ENCODE measurements at places on chromosomes 12 and 14.

GRCh38 chr14:76644855-76645518, 116.3 kb upstream of the VASH1 start:
- no peak for ATAC-seq

DNA sequence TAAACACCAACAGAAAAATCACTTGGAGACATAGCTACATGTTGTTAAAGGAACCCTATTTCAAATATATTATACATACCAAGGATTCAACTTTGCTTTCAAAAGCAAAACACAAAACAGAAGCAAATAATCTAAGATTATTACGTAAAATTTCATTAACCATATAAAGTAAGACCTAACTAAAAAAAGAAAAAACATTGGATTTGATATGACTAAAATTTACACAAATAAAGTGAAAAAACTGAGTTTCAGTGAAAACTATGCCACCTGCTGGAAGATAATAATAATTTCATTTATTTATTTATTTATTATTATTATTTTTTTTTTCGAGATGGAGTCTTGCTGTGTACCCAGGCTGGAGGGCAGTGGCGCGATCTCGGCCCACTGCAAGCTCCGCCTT, 45.2 kb downstream of the WDHD1 start:
- no peak for ATAC-seq

DNA sequence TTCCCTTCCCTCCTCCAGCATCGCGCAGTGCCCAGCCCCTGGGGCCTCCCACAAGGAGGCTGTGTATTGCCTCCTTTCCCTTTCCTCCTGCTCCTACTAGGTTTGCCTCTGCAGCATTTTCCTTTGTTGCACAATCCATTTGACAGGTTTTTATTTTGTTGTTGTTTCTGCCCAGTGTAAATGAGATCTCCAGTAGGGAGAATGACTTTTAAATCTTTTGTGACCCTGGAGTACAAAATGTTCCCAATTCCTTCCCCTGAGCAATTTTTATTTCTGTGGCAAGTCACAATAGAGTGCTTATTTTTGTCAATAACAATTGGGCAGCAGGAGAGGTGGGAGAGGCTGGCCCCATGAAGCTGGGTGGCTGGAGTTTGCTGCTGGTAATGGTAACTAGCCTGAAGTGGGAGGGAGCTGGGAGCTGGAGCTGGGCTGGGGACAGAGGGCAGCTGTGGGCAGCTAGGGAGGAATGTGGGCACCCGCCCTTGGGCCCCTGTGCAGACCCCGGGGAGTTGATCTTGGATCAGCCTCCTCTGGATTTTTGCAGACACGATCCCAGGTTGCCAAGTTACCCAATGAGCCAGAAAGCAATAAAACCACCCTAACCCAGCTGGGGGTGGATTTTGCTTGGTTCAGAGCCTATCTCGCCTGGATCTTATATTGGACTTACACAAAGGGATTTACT, 160.1 kb downstream of the KTN1 start:
- no peak for ATAC-seq

DNA sequence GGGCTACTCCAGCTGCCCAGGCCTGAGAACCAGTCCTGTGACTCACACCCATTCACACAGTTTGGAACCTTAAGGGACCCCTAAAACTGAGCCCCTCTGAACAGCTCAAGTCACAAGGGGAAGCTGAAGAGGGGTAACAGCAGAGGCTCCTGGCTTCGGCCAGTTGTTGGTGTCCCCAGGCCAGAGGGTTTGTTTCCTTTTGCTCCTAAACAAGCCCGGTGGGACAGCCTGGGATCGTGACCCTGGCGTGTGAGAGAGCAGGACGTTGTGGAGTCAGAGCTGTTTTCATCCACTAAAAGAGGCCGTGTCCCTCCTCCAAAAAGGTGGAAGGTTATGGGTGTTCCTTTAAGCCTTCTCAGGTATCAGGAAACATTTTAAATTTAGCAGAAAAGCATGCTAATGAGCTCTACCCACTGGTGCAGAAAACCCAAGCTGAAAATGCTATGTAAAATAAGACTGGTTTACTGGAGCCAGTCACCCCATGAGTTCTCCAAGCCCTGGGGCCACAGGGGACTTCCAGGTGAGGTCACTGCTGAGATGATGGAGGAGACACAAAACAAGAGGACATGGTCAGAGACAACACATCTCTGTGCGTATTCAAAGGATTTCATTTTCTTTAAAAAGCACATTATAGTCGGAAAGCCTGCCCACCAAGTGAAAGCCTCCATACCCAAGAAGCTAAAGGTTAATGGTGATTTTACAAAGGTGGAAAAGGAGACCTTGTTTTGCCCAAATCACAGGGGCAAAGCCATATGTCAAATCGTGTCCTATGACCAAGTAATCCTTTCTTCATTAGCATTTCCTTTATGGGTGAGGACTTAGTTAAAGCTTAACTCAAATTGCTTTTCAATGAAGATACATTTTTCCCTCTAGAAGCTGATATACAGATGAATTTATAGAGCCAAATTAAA, 14.1 kb downstream of the PRKAB1 start:
- ATAC-seq: peak; percentile 58

GRCh38 chr12:51591016-51591901, at the start of gene SCN8A:
Gene SCN8A (plus strand): TSS chr12:51591233. CDS start chr12:51662818, 71,585 bp downstream.
- ATAC-seq: peak; percentile 58

DNA sequence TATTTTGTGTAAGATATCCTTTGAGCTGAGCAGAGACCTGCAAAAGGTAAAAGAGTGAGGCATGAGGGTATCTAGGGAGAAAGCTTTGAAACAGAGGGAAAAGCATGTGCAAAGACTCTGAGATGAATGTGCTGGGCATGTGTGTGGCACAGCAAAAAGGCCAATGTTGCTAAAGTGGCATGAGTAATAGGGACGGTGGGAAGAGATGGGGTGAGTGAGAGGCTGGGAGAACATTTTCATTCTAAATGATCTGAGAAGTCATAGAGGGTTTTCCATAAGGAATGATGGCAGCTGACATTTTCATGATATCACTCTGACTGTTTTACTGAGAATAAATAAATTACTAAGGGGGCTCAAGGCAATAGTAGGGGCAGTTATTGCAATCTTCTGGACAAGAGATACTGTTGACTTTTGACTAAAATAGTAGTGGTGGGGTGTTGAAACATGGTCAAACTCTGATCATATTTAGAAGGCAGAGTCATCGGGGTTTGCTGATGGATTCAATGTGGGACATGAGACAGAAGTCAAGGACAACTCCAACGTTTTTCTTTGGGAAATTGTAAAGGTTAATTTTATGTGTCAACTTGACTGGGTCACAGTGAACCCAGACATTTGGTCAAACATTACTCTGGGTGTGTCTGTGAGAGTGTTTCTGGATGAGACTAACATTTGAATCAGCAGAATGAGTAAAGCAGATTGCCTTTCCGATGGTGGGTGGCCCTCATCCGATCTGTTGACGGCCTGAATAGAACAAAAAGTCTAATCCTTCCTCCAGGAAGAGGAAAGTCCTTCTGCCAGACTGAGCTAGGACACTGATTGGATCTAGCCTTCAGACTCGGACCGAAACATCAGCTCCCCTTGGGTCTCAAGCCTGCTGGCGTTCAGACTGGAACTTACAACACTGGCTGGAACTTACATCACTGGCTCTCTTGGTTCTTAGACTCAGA, 193.9 kb upstream of the PLXNC1 start:
- no peak for ATAC-seq

DNA sequence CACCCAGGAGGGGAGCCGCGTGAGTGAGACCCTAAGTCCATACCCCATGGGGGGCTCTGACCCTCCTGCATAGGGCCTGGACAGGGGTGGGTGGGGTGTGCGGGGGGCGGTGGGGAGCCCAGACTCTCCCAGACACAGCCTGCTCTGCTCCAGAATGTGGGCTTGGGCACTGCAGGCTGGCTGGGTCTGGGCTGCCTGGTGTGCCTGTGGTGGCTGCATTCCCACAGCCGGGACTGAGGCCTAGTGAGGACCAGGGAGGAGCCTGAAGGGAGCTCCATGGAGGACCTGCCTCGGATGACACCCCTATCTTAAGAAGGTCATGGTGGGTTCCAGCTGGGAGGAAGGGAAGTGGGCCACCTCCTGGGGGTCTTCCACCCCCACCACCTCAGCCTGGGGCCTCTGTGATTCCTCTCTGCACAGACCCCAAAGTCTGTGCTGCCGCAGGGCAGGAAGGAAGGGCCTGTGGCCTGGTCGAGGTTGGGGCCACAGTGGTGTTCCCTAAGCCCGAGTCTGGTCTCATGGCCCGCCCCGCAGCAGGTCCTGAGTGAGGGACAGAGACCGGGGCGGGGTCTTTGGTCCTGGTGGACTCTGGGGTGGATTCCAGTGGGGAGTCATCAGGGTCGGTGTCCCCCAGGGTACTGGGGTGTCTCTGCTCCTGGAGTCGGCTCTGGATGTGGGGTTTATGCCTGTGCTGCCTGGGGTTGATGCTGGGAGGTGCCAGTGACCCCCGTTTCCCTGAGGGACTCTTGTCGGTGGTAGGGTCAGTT, 392.3 kb downstream of the TMEM121 start:
- ATAC-seq: no peak

DNA sequence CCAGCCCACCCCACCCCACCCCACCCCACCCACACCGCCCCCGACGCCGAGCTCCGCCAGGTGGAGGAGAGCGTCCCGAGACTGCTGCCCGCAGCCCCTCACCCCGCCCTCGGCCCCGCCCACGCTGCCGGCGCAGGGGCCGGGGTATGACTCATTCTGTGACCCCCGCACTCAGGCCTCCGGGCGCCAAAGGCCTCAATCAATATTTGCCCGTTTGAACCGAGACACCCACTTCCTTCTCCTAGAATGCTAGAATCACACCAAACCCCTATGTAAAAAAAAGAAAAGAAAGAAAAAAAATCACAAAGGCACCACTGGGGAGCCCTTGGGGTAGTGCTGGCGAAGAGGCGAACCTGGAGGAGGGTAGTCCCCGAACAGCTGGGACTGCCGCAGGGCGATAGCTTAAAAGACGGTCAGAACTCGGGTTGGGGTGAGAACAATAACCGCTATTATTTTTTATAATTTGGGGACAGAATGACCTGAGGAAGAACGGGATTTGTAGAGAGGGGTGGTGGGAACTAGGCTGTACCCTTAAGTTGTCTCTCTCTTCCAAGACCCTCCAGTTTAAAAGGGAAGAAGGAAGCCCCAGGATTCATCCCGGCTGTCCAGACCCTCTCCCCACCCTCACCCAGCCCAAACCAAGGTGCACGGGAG, 894 bp downstream of the KRT8 start:
- ATAC-seq: peak; percentile 36

GRCh38 chr12:103780992-103781391, 60.0 kb downstream of the NT5DC3 start:
- no peak for ATAC-seq

- ATAC-seq: no peak
These were observed 135.3 kb upstream of the LGR5 start for GRCh38 chr12:71304306-71304705.

GRCh38 chr12:132083941-132084620, 60.0 kb downstream of the DDX51 start:
- ATAC-seq: peak; percentile 85

DNA sequence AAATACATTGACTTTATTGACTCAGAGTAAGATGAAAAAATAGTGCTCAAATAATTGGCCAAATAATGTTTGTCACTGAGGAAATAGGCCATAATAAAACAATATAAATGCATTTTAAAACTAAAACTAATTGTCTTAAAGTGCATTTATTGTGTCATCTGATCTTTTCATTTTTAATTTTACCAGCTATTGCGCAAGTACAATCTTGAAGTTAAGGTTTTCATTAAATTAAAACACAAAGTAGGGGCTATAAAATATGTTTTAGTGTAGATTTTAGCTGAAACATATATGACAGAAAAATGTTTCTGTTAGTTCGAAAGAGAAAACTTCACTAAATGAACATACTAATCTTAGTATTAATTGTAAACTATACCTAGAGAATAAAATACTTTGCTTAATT, 832.8 kb downstream of the FSCB start:
- no peak for ATAC-seq

DNA sequence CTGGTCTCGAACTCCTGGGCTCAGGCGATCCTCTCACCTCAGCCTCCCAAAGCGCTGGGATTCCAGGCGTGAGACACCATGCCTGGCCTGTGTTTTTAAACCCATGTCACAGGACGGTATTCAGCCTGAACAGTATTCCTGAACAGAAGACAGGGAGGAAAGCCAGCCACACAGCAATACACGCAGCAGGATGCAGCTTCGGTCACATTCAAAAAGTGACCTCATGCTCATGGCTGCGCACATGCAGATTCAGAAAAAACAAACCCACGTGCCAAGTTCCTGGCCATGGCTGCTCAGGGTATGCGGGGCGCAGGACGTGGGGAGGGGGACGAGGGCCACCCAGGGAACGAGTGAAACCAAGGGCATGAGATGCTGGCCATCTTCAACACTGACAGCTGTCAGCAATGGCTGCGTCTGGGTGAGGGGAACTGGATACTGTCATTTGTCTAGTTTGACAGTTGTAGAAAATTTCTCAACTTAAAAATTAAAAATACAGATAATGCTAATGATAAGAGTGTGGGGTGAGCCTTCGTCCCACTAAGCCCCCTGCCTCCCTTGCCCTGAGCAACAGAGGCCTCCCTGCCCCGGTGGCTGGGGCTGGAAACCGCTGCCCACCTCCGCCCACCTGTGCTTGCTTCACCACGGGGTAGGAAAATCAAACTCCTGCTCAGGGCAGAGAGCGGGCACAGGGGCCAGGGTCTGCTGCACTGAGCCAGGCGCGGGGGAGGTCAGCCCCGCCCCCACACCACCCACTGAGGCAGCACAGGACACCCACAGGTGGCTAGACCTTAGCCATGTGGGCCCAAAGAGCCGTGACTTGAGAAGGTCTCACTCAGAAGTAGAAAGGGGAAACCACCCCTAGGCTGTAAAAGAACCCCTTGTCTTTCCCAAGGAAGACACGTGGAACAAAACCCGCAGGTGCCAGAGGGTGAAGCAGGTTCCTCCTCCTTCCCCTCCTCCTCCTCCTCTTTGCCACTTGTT, 84.2 kb downstream of the SCARB1 start:
- ATAC-seq: no peak

- no peak for ATAC-seq
These were observed 64.5 kb downstream of the TMTC3 start for GRCh38 chr12:88206601-88207000.

DNA sequence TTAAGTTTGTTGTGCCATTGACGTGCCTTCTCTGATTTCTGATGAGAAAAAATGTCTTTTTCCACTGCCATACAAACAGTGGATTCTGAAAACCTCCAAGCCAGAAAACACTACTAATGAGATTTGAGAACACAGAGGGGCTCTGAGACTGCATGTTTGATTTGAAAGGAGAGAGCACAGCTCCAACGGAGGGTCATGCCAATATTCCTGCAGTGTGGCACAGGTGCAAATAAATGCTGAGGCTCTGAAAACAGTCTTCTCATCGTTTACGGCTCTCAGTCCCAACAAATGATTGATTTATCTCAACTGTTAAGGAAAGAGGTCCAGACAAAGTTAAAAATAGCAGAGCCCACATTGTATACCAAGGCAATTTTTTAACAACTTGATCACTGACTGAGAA, 128.7 kb downstream of the KCNH5 start:
- no peak for ATAC-seq

- ATAC-seq: no peak
These were observed 1317.0 kb downstream of the TMEM121 start for GRCh38 chr14:106843386-106843785.
